CD4-positive, alpha-beta T cell treated with Interleukin-12 subunit alpha and Interleukin-12 subunit beta, for 1 hour (primary cell): ENCODE measurements at places on chromosomes 11 and 22.

DNA sequence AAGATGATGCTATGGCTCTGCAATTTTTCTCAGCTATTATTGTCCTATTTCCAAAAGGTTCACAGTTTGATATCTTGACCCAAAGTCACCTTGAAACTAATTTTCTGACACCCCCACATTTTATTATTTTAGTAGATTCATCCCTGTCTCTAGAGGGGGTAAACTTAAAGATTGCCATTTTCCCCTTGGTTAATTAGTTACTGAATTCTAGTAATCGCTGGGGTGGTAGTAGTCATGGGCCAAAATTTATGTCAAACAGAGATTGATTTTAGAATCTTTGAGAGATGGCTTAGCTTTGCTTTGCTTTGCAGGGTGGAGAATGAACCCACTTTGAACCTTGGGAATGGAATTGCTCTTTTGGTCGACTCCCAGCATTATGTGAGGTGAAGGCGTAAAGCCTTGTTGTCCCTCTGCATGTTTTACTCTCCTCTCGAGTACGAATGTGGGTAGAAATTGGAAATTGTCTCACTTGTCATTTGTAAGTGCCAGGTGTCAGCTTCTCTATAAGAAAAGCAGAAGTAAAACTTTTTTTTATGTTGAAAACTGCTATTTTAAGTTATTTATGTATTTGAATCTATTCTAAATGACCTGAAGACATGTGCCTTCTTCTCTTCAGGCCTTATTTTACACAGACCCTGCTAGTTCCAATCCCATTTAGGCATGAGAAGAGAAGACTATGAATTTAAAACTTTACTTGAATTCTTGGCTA lies 42.4 kb upstream of the RCE1 start:
- DNase-seq: no peak

- peak; percentile 30 for DNase-seq
Observed at GRCh38 chr11:3006505-3007260, 14.6 kb upstream of the NAP1L4 start.

- no peak for DNase-seq
Observed at GRCh38 chr22:44199866-44200265, 19.1 kb downstream of the PARVG start.

- DNase-seq: no peak
Observed at GRCh38 chr11:8268530-8269400, 5.1 kb upstream of the LMO1 start.

GRCh38 chr22:43993072-43993760 lies 30.9 kb upstream of the PARVB start:
- peak; percentile 73 for DNase-seq

GRCh38 chr11:114774599-114775361 lies 96.5 kb downstream of the NXPE2 start:
- peak; percentile 4 for DNase-seq

GRCh38 chr22:31622980-31623379 lies 39.0 kb downstream of the PISD start:
- DNase-seq: no peak

DNA sequence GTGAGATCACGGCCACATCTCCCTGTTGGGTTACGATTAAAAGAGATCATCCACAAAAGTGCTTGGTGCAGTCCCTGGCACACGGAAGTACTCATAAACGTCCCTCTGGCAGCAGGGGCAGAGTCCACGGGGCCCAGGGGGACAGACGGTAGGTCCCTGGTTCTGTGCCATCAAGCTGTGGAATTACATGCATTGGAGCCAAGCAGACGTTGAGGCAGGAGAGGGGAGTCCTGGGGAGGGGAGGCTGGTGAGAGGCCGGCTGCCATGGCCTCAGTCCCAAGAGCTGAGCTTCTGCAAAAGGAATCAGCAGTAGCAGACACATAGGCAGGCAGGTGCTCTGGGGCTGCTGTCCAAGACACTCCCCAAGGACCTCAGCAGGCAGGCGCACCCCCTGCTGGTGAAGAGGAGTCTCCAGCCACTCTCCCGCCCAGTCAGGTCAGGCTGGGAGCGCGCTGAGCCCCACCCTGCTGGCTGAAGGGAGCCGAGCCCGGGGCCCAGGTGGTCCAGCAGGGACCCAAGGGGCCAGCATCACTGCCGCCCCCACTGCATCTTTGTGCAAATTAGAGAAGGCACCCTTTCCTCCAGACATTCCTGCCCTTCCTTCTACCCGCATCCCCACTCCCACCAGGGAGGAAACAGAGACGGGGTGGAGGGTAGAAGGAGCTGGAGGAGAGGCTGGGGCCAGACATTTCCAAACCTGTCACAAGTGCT lies 7.6 kb upstream of the KCTD17 start:
- DNase-seq: peak; percentile 42
